ENCODE measurements at places on chromosomes 5 and 9. TPM values are rescaled to one million over a fixed set of nuclear protein-coding genes. Genes with fewer than 3 reads are reported as not detected.

Gene ENTPD8
- not detected for total RNA-seq

Gene LCN1
- total RNA-seq: not detected

Gene EGFL7
- 1.2 TPM for total RNA-seq

Gene PAEP
- total RNA-seq: not detected

Gene PCDHGA2
- total RNA-seq: not detected

Gene TXNDC8
- total RNA-seq: not detected

Gene TLX3
- not detected for total RNA-seq

Gene ARSI
- not detected for total RNA-seq

Gene CDH9
- not detected for total RNA-seq

Gene SHROOM1
- total RNA-seq: 0.63 TPM

Gene S100Z
- 1.3 TPM for total RNA-seq

Gene OLFML2A
- total RNA-seq: not detected

Gene CERCAM
- 0.79 TPM for total RNA-seq

Gene GDNF
- total RNA-seq: not detected

Gene EDIL3
- total RNA-seq: not detected

Gene SV2C
- total RNA-seq: not detected

Gene PRDM9
- total RNA-seq: not detected

Gene CDO1
- 0.55 TPM for total RNA-seq

Gene OTP
- total RNA-seq: not detected

Gene CBY3
- total RNA-seq: 0.71 TPM

Gene PCDHB13
- total RNA-seq: not detected

Gene BTNL3
- not detected for total RNA-seq

Gene FOXD4L5
- total RNA-seq: 0.07 TPM

Gene THBS4
- 2.1 TPM for total RNA-seq

Gene CLIC3
- not detected for total RNA-seq

Gene SPINK6
- total RNA-seq: not detected

Gene GGTA1
- not detected for total RNA-seq

Gene PRRX2
- total RNA-seq: 0.57 TPM

Gene TMEM215
- total RNA-seq: not detected

Gene SLC46A2
- total RNA-seq: not detected

Gene F2R
- 1.4 TPM for total RNA-seq

Gene BTNL9
- total RNA-seq: not detected

Gene TAF11L5
- not detected for total RNA-seq

Gene PCDHA1
- total RNA-seq: not detected

Gene GLIPR2
- 18.4 TPM for total RNA-seq

Gene WDR38
- total RNA-seq: not detected

Gene RPL35
- total RNA-seq: 2,561 TPM

Gene TLE1
- 0.23 TPM for total RNA-seq

Gene CDH12
- total RNA-seq: not detected

Gene CMYA5
- 0.21 TPM for total RNA-seq

Gene SHC3
- total RNA-seq: not detected

Gene CACFD1
- 0.90 TPM for total RNA-seq

Gene OR1Q1
- not detected for total RNA-seq

Gene NRARP
- 2.1 TPM for total RNA-seq

Gene SPATA31E1
- not detected for total RNA-seq

Gene PCDHA2
- not detected for total RNA-seq

Gene PCDHB12
- total RNA-seq: not detected

Gene PCDHA6
- total RNA-seq: not detected

Gene WNT8A
- not detected for total RNA-seq

Gene PCDHA10
- total RNA-seq: not detected

Gene SLC1A1
- 0.18 TPM for total RNA-seq

Gene IRX1
- not detected for total RNA-seq

Gene SPATA6L
- total RNA-seq: 0.30 TPM

Gene SLIT3
- total RNA-seq: 5.4 TPM

Gene MARCOL
- total RNA-seq: not detected

Gene PCDHB10
- not detected for total RNA-seq

Gene C5orf52
- not detected for total RNA-seq

Data from activated CD4-positive, alpha-beta T cell treated with anti-CD3 and anti-CD28 coated beads for 36 hours (primary cell).